ENCODE measurements at places on chromosomes 4 and X. TPM values are rescaled to one million over a fixed set of nuclear protein-coding genes. Genes with fewer than 3 reads are reported as not detected.

DNA sequence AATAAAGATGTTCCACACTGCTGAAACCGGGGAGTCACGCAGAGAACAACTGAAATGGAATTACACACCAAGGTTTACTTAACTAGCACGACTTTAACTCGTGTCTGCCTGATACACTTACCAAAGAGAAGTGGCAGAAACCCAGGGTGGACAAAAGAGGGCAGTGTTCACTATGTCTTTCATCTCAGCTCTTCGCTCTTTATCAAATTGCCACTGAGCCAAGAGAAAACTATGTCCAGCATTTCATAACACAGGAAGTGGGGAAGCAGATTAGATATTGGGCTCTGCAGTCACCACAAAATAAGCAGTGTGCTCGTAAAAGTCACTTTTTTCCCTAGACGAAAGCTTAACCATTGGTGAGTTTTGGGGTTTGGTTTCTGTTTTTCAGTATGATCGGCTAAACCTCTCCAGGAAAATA is 155.7 kb downstream of the CHIC2 start:
- DNase-seq, result peak; percentile 92
- H3K4me1 ChIP-seq, result peaks cover 18% of the 10 kb centered on the region
- no peaks in the 10 kb centered on the region for H3K36me3 ChIP-seq
- peak overlapping the region; percentile 41 for H3K4me3 ChIP-seq
- peak overlapping the region; percentile 52 for H3K27ac ChIP-seq

REPS2 gene
- 1.2 TPM for total RNA-seq

GRCh38 chr4:144338148-144338547 is 197.6 kb upstream of the GYPA start:
- H3K27me3 ChIP-seq, result no peaks in the 10 kb centered on the region
- no peak overlapping the region for H3K27ac ChIP-seq
- H3K4me1 ChIP-seq, result no peaks in the 10 kb centered on the region
- no peaks in the 10 kb centered on the region for H3K36me3 ChIP-seq

DNA sequence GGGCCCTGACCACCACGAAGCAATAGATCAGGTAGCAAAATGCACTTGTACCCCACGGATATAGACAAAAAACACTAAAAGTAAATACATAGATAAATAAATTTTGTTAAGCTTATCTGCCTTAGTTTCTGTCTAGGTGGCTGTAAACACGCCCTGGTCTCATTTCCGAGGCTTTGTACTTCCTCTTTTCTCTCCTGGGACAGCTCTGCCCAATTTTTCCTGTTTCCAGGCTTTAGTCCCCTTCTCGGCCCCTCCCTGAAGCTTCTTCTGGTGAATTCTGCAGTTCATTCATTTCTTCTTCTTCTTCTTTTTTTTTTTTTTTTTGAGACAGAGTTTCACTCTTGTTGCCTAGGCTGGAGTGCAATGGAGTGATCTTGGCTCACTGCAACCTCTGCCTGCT is 73.4 kb upstream of the STOX2 start:
- no peak overlapping the region for H3K27ac ChIP-seq
- no peak overlapping the region for H3K4me3 ChIP-seq
- no peaks in the 10 kb centered on the region for H3K4me1 ChIP-seq
- no peaks in the 10 kb centered on the region for H3K27me3 ChIP-seq
- DNase-seq, result no peak

GRCh38 chr4:119040694-119041185 is 94.9 kb upstream of the MYOZ2 start:
- H3K4me1 ChIP-seq, result peaks cover 22% of the 10 kb centered on the region
- no peak overlapping the region for H3K4me3 ChIP-seq
- peak overlapping the region; percentile 90 for H3K27ac ChIP-seq
- H3K27me3 ChIP-seq, result no peaks in the 10 kb centered on the region

GRCh38 chrX:150879855-150880807 is 18.3 kb downstream of the CD99L2 start:
- no peak overlapping the region for H3K4me3 ChIP-seq
- H3K36me3 ChIP-seq, result no peaks in the 10 kb centered on the region
- H3K27ac ChIP-seq, result no peak overlapping the region
- H3K27me3 ChIP-seq, result no peaks in the 10 kb centered on the region

GRCh38 chrX:140177821-140178220 is 212.5 kb upstream of the CXorf66 start:
- no peak for DNase-seq
- H3K4me1 ChIP-seq, result peaks cover 7% of the 10 kb centered on the region
- H3K27ac ChIP-seq, result no peak overlapping the region
- no peaks in the 10 kb centered on the region for H3K27me3 ChIP-seq
- no peak overlapping the region for H3K4me3 ChIP-seq

PLXNB3 gene
- total RNA-seq, result 5.3 TPM

TMEM165 gene
- 128 TPM for total RNA-seq

RTL9 gene
- total RNA-seq, result 0.91 TPM

DNA sequence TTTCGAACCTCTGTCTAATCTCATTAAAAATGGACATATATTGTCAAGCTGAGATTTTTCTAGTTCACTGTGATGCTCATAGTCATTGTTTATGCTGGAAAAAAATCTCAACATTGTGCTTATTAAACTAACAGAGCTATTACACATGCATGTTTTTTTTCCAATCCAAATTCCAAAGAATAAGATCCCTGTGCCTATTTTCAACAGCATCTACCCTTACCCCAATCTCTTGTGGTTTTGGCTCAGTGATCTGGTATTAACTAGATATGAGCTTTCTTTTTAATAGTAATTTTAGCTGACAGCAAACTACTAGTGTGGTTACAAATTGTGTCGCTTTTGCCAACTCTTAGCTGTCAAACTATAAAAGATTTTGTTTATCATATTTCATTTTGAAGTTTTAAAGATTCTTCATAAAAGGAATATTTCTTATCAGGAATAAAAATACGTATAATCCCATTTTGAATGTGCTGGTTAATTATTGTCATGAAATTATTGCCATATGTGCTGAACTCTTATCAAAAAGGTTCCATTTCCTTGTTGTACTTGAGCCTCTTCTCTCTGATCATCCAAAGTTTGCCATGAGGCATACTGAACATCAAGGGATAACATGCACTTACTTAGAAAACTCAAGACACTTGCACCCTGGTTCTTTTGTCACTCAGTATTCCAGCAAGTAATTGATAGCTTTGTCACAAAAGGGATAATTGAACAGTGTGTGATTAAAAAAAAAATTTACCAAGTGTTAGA is 241.2 kb downstream of the ARHGAP24 start:
- no peak overlapping the region for H3K4me3 ChIP-seq
- no peaks in the 10 kb centered on the region for H3K4me1 ChIP-seq
- no peak overlapping the region for H3K27ac ChIP-seq
- H3K36me3 ChIP-seq, result no peaks in the 10 kb centered on the region
- peak; percentile 59 for DNase-seq

CT47B1 gene
- not detected for total RNA-seq

IRS4 gene
- 0.19 TPM for total RNA-seq

- no peaks in the 10 kb centered on the region for H3K4me1 ChIP-seq
- H3K27ac ChIP-seq, result no peak overlapping the region
- no peaks in the 10 kb centered on the region for H3K27me3 ChIP-seq
- no peaks in the 10 kb centered on the region for H3K36me3 ChIP-seq
Observed at GRCh38 chrX:98924511-98924910, 1485.6 kb downstream of the PCDH19 start.

DNA sequence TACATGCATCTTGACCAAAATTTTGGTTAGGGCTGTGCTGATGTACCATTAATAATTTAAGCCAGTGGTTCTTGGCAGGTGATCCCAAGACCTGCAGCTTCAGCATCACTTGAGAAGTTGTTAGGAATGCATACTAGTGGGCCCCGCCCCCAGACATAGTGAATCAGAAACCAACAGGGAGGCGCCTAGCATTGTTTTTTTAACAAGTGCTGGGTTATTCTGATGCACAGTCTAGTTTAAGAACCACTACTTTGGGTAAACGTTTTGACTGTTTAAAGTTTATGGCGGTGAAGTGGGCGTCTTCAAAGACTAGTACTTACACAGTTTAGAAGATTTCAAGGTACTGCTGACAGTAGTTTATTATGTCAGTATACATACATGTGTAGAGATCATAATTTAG is 23.6 kb downstream of the FAM199X start:
- peaks cover 18% of the 10 kb centered on the region for H3K36me3 ChIP-seq
- no peak for DNase-seq
- H3K27ac ChIP-seq, result no peak overlapping the region
- H3K27me3 ChIP-seq, result no peaks in the 10 kb centered on the region

DNA sequence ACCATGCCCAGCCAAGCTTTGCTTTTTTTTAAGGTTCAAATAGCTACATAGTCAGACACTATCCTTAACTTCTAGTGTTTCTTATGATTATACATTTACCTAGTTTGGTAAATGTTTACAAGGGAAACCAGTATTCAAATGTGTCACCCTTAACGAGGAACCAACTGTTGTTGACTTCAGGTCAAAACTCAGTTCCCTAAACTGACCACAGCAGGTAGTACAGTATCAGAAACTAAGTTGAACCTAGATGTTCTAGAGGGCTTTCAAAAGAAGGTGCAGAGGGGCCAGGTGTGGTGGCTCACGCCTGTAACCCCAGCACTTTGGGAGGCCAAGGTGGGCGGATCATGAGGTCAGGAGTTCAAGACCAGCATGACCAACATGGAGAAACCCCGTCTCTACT is 11.3 kb downstream of the GPC4 start:
- no peaks in the 10 kb centered on the region for H3K36me3 ChIP-seq
- no peak for DNase-seq
- no peak overlapping the region for H3K4me3 ChIP-seq
- no peak overlapping the region for H3K27ac ChIP-seq
- peaks cover 2% of the 10 kb centered on the region for H3K4me1 ChIP-seq
- no peaks in the 10 kb centered on the region for H3K27me3 ChIP-seq

- H3K27ac ChIP-seq, result peak overlapping the region; percentile 38
- no peak overlapping the region for H3K4me3 ChIP-seq
- DNase-seq, result no peak
- H3K4me1 ChIP-seq, result peaks cover 18% of the 10 kb centered on the region
Observed at GRCh38 chrX:150038315-150038714, 100.0 kb upstream of the EOLA2 start.

DNA sequence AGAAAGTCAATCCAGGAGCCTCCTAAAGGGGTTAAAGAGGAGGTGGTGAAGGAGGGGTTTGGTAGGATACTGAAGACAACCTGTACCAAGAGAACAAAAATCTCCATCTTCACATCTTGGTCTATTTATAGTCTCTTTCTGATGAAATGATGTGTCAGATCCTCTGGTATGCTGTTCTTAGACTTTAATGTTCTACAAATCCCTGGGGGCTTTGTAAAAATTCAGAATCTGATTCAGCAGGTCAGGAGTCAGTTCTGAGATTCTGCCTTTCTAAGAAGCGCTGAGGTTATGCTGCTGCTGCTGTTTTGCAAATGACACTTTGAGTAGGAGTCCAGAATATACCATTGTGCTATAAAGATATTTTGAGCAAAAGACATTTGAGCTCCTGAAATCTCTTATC is 172.9 kb upstream of the GLRA2 start:
- no peak for DNase-seq
- H3K4me1 ChIP-seq, result no peaks in the 10 kb centered on the region

CLNK gene
- total RNA-seq, result not detected

SPANXN3 gene
- not detected for total RNA-seq

TMSB15A gene
- total RNA-seq, result 0.46 TPM

GRCh38 chr4:78945651-78946179 is 6.5 kb upstream of the PAQR3 start:
- H3K4me1 ChIP-seq, result no peaks in the 10 kb centered on the region
- H3K4me3 ChIP-seq, result no peak overlapping the region
- H3K27me3 ChIP-seq, result peaks cover 4% of the 10 kb centered on the region
- H3K27ac ChIP-seq, result no peak overlapping the region

GRCh38 chrX:5965406-5965805 is 263.3 kb downstream of the NLGN4X start:
- no peaks in the 10 kb centered on the region for H3K4me1 ChIP-seq
- no peak overlapping the region for H3K27ac ChIP-seq
- H3K36me3 ChIP-seq, result no peaks in the 10 kb centered on the region
- H3K4me3 ChIP-seq, result no peak overlapping the region
- no peak for DNase-seq
- no peaks in the 10 kb centered on the region for H3K27me3 ChIP-seq

- no peak overlapping the region for H3K27ac ChIP-seq
- H3K27me3 ChIP-seq, result no peaks in the 10 kb centered on the region
- no peak overlapping the region for H3K4me3 ChIP-seq
- peaks cover 18% of the 10 kb centered on the region for H3K4me1 ChIP-seq
Observed at GRCh38 chr4:2251795-2252529, 9.9 kb downstream of the MXD4 start.
